ENCODE measurements at places on chromosomes 3 and 15.

DNA sequence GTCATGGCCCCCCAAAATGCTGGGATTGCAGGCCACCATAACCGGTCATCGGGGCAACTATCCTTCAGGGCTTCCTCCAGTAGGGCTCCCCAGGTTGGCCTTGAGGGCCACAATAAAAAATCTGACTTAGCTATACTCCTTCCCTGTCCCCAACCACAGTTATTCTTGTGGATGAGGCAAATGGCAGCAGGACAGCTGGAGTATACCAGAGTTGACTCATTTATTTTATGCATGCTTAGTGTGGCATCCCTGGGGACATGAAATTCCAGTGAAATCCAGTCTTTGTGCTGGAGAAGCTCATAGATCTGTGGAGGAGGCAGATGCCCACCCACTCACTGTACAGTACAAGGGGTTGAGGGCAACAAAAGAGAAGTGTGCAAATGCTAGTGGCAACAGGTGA lies 109.5 kb downstream of the RORA start:
- no peak for DNase-seq

- no peak for DNase-seq
Measured at GRCh38 chr3:164577667-164578210, 500.6 kb downstream of the SI start.

DNA sequence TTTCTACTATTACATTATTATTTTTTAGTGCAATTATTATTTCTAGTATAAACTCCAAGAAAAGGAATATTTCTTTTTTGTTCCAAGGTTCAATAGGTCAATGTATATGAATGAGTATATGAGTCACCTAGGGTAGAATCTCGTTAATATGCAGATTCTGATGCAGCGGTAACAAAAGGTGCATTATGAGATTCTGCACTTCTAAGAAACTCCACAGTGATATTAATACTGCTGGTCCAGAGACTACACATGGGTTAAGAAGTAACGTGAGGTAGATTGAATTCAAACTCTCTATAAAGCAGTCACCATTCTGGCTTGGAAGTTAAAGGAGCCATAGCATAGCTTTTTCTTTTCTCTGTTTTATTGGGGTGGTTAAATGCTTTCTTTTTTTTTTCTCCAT lies 596.2 kb upstream of the TBL1XR1 start:
- no peak for DNase-seq

DNA sequence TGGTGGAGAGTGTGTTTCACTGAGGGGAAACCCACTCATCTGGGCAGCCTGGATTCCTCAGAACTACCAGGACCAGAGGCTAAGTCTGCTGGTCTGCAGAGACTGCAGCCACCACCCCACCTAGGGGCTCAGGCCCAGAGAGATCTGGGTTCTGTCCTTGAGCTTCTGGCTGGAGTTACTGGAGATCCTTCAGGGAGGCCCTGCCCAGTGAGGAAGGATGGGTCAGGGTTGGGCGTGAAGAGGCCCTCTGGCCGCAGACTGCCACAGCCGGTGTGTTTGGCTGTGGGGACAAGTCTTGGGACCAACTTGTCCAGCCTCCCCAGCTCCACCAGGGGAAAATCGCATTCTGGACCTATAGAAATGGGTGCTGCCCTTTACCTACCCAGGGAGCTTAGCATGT lies 235.3 kb upstream of the CBLB start:
- no peak for DNase-seq

GRCh38 chr3:137264843-137265330 lies 307.1 kb downstream of the IL20RB start:
- no peak for DNase-seq

- no peak for DNase-seq
Measured at GRCh38 chr15:61226361-61227256, 2.5 kb downstream of the RORA start.

- no peak for DNase-seq
Measured at GRCh38 chr3:160092760-160093159, 104.1 kb downstream of the IL12A start.

GRCh38 chr15:33730815-33731214 lies 237.5 kb upstream of the CHRM5 start:
- DNase-seq: no peak

DNA sequence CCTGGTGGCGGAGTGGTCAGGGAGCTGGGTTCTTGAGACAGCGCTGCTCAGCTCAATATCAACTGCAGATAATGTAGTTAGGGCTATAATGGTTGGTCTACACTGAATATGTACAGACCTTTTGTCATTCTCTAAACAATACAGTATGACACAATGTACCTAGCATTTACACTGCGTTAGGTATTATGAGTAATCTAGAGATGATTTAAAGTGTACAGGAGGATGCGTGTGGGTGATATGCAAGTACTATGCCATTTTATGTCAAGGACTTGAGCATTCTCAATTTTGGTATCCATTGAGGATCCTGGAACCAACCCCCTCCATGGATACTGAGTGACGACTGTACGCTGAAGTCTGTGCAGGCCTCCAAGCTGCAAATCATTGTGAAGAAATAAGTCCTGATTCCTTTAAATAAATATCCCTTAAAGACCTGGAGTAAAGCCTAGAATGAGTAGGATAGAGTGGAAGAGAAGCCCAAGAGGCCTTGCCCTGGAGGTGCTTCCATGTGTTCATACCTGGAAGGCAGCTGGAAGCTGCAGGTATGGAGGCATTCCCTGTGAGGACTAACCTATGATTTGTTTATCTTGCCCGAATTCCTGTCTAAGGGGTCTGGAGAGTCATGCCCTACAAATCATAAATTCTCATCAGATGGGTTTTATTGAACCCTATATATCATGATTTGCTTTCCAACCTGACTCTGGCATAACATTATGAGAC lies 15.7 kb upstream of the RTP1 start:
- DNase-seq: no peak

DNA sequence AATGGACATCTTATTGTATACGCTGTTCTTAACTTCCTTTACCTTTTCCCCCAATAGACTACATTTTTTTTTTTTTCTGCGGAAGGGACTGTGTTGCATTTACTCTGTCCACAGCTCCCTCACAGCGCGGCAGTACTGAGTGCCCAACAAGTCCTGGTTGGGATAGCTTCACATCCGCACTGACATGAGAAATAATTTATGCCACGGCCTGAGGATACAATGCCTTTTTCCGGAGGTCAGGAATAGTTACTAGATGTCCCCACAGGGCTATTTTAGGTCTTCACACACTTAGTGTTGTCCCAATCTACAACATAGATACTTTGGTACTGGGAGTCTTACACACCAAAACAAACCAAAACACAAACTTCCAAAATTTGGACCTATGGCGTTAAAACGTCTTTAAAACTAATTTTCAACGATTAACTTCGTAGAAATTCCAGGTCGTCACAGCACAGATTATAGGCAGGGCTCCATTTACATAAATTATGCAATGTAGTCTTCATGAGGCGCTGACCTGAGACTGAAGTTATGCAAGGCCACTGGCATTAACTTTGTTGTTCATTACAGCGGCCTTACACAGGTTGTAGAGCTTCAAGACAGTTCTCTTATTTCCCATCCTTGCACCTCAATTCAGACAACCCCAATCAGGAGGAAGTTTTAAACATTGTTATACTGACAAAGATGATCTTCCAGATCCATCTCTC lies 989 bp upstream of the PPIB start:
- no peak for DNase-seq

DNA sequence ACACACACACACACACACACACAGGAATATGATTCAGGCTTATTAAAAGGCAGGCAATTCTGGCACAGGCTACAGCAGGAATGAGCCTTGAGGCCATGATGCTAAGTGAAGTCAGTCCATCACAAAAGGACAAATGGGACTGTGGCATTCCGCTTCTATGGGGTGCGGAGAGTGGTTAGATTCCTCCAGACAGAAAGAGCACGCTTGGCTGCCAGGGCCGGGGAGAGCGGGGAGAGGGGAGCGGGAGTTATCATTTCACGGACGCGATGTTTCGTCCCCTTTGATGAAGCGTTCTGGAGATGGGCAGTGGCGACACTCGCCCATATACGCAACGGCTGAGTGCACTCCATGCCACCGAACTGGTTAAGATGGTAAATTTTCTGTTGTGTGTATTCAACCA lies 58.5 kb upstream of the FAM174B start:
- DNase-seq: no peak

- DNase-seq: no peak
Measured at GRCh38 chr3:129106320-129106719, 15.3 kb downstream of the RAB43 start.

DNA sequence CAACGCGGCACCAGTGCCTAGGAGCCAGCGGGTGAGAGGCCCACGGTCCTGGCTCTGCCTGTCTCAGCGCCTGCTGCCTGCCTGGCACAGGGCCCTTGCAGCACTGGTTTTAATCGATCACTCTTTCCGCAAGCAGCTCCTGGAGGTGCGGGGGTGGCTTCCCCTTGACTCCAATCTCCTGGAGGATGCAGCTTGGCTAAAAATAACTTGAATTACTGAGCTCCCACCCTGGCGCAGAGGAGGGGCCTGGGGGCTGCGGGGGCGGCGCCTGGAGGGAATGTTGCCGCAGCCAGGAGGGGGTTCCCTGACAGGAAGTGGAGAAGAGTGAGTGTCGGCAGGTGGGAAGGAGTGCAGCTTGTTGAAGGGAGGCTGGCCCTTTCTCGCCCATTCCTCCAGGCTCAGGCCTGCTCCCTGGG lies 9.9 kb upstream of the RPL29 start:
- no peak for DNase-seq

DNA sequence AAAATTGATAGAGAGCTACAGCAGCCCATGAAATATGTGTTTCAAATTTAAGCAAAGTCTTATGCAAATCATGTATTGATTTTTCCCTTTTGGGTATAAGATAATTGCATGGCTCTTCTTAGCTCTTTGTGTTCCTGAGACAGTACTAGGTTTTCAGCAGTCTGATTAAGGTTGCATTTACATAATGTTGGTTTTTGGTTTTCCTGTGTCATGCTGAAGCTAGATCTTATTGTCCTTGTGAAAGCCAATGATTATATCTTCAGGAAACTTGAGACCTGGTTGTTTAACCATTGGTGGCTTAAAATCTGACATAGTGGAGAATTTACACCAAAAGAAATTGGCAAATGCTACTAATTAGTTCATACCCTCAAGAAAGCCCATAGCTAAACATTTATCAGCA lies 392.6 kb downstream of the ZPLD1 start:
- no peak for DNase-seq

GRCh38 chr3:184598574-184598927 lies 37.0 kb downstream of the EPHB3 start:
- DNase-seq: no peak

DNA sequence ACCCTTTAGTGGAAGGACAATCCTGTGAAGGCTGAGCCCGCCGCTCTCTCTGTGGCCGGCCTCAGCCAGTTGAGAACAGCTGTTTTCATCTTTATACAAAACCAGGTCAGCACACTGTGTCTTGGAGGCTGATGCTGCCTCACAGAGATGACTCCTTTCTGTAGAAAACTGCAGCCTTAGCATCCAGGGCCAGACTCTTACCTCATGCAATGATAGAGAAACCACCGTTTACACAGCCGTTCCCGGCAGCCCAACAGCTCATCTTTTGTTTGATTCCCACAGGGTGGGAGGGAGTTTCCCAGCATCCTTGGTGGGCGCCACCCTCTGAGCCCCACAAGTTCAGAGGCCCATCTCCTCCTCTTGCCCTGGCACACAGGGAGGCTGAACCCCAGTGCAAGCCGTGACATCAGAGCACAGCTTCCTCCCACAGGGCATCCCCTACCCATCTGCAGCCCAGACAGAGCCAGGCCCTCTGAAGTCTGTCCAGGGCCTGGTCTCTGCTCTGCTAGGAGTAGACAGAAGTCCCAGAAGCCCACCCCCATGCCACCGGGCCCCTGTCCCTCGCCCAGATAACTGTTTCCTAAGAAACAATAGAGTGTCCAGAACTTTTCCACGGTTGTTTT lies 105.0 kb downstream of the LRRK1 start:
- DNase-seq: no peak

GRCh38 chr3:101065962-101066361 lies 72.7 kb upstream of the ABI3BP start:
- peak; percentile 68 for DNase-seq

DNA sequence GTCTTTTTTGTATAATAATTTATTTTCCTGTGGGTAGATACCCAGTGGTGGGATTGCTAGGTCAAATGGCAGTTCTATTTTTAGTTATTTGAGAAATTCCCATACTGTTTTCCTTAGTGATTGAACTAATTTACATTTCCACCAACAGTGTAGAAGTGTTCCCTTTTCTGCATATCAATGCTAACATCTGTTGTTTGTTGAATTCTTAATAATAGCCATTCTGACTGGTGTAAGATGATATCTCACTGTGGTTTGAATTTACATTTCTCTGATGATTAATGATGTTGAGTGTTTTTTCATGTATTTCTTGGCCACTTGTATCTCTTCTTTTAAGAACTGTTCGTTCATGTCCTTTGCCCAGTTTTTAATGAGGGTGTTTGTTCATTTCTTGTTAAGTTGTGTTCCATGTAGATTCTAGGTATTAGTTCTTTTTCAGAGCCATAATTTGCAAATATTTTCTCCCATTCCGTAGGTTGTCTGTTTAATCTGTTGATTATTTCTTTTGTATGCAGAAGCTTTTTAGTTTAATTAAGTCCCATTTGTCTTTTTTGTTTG lies 713.3 kb upstream of the EPHA6 start:
- no peak for DNase-seq

- DNase-seq: no peak
Measured at GRCh38 chr3:23549148-23549910, 256.4 kb upstream of the UBE2E1 start.

- DNase-seq: no peak
Measured at GRCh38 chr15:72205896-72206676, 8.5 kb upstream of the GRAMD2A start.

- no peak for DNase-seq
Measured at GRCh38 chr3:141553055-141553454, 66.2 kb downstream of the RASA2 start.

- DNase-seq: no peak
Measured at GRCh38 chr3:127660621-127661251, 12.0 kb upstream of the ABTB1 start.

GRCh38 chr3:108125153-108125543 lies 34.3 kb upstream of the CD47 start:
- DNase-seq: no peak

GRCh38 chr3:15287565-15288330 lies 44.6 kb downstream of the SH3BP5 start:
- peak; percentile 60 for DNase-seq

- no peak for DNase-seq
Measured at GRCh38 chr15:78306176-78306774, 6.9 kb upstream of the SKIC8 start.
